ENCODE measurements at places on chromosomes 1 and 21.

DNA sequence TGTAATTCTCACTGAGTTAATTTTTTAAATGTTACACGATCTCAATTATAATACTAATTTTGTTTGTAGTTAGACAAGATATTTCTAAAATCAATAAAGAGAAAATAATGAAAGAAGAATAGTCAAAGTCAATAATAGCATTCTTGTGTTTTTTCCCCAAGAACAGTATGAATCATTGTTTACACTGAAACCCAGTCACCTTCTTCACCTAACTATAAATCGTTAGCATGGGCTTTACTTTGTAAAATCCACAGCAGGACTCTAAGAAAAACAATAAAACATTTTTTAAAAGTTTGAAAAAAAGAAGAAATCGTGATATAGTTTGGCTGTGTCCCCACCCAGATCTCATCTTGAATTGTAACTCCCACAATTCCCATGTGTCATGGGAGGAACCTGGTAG is 234.6 kb upstream of the LYPLAL1 start:
- DNase-seq, result no peak

DNA sequence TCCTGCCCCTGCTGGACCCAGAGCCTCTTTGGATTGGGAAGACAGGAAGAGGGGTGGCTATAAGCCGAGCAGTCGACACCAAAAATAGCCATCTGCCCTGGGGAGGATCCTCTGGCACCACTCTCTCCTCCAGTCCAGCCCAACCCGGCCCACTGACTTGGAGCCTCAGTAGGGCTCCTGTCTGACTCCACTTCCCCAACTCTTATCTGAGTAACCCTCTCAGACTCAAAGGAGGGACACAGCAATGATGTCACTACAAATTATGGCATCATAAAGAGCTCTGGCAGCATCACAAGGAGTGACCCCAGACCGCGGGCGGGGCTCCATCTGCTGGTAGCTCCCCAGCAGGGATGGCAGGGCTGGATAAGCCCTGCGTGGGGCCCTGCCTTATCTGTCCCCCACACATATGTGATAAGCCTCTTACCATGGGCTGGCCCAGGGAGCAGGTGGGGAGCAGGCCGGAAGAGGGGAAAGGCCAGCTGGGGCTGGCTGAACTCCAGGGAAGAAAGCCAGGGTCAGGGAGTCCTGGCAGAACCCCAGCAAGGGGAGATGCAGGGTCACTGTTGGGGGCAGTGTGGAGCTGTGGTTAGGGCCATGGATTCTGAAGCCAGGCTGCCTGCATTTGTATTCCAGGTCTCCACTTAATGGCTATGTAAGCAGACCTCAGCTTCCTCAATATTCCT is 4.6 kb upstream of the SLC6A9 start:
- no peak for DNase-seq

- no peak for DNase-seq
These were observed 18.6 kb upstream of the LRIF1 start for GRCh38 chr1:110982320-110982719.

GRCh38 chr1:114310695-114311271 is 157.1 kb upstream of the SYT6 start:
- no peak for DNase-seq

DNA sequence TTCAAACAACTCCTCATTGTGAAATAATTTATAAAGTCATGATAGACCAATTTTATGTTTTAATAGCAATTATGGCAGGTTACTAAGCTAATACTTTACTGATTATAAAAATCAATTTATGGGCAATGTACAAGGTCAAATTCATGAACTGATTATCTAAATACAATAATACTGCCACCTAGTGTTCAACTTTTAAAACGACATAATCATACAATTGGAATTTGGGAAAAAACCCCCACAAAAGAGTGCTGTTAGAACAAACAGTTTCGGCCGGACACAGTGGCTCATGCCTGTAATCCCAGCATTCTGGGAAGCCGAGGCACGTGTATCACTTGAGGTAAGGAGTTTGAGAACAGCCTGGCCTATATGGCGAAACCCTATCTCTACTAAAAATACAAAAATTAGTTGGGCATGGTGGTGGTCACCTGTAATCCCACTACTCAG is 14.0 kb downstream of the GTF2B start:
- no peak for DNase-seq

- DNase-seq, result peak; percentile 47
These were observed 122.8 kb upstream of the RAB4A start for GRCh38 chr1:229148041-229148671.

DNA sequence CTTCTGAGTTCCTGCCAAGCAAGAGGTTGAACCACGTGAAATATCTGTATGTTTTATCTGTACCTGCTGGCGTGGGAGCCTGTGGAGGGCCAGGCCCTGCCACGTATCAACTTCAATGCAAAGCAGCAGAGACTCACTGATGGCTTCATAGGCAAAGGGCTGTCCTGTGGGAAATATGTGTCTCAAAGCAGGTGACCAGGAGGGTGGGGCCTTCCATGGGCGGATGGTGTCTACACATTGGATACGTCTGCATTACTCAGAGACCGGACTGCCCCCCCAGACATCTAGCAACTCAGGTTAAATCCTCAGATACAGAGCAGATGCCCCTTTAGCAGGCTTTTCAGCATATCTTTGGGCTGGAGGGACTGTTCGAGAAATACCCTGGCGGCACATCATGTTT is 210.8 kb upstream of the C1orf174 start:
- DNase-seq, result no peak

GRCh38 chr1:156129687-156130577 is 15.4 kb downstream of the LMNA start:
- DNase-seq, result peak; percentile 15

- DNase-seq, result no peak
These were observed 64.0 kb upstream of the COA6 start for GRCh38 chr1:234309243-234309597.

Measured in NCI-H2081 treated with DMSO at 0.1 percent for 48 hours (cell line).